ENCODE measurements at places on chromosomes 13 and 19. TPM values are rescaled to one million over a fixed set of nuclear protein-coding genes. Genes with fewer than 3 reads are reported as not detected.

DNA sequence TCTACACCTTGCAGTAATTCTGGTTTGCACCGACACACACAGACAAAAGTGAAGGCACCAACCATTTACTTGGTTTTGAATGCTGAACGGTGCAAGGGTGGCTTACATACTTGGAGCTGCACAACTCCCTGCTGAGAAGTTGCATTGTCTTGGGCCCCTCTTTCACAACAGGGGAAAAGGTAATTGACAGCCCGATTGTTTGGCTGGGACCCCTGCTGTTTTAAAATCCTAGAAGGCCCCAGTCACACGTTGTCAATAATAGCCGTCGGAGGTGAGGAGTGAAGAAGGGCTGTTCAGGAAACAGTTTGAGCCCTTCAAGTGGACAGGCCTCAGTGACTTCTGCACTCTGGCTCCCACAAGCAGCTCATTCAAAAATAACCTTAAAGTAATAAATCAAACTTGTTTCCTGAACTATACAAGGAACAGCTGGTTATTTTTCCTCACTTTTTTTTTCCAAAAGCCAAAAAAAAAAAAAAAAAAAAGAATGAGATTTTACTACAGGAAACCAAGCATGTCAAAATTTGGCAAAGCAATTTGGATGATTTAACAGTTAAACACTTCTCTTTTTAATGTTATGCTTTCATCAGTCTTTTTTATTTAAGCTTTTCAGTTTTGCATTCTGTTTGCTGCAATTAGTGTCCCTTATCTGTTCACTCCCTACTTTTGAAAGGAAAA is 19.0 kb upstream of the SPRY2 start:
- DNase-seq: no peak

Gene ZNF813
- 1.6 TPM for polyA plus RNA-seq

DNA sequence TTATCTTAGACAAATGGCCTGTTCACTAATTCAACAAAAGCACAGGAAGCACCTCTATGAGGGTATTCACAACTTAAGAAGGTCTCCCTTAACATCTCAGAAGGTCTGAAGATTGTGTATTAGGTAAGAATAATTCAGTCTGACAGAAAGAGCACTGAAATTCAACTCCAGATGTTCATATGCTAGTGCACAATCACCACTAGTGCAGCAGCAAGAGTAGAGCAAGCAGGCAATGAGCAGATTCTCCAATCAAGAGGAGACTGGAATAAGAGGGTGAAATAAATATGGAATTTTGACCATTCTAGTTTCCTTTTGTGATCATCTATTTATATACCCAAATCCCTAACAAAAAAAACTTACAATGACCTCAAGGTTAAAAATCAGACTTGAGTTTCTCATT is 52.0 kb downstream of the MPHOSPH8 start:
- no peak for DNase-seq

DNA sequence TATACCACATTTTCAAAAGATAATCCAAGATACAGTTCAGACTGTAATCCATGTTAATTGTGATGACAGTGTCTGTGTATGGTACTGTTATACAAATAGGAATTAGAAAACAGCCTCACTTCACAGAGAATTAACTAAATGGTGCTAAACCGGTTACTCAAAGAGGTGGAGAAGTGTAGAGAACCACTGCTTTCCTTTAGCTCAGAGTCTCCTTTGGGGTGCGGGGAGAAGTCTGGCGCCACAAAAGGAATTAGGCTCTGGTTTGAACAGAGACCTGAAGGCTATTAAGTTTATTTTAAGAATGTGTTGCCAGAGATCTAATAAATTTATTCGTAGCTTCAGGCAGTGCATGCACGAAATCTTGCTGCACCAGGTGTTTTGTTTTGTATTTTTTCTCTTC is 65.8 kb downstream of the FREM2 start:
- no peak for DNase-seq

Data from small intestine (tissue), 16 donors.